SHP77 (cell line): ENCODE measurements at places on chromosomes 1 and 21.
A peak's percentile ranks its signal among the peaks of the same experiment; 100 is the strongest.

DNA sequence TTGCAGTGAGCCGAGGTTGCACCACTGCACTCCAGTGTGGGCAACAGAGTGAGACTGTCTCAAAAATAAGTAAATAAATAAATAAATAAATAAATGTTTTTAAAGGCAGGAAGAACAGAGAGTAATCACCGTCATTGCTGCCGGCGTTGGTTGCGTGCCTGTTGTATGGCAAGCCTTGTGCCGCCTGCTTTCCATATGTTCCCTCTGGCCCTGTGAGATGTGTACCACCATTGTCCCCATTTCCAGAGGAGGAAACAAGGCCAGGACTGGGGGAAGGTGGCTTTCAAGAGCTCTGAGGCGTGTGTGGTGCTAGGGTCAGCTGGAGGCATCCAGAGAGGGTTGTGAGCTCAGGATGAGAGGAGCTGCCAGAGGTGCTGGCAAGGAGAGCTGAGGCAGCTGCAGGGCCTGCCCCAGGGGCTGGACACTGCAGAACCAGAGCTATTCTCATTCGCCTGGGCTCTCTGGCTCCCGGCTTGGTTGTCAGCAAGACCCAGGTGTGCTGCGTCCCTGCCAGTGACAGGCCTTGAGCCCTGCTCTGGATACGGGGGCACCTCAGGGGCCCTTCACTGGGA is 5.2 kb upstream of the MARCKSL1 start:
- DNase-seq = no peak

DNA sequence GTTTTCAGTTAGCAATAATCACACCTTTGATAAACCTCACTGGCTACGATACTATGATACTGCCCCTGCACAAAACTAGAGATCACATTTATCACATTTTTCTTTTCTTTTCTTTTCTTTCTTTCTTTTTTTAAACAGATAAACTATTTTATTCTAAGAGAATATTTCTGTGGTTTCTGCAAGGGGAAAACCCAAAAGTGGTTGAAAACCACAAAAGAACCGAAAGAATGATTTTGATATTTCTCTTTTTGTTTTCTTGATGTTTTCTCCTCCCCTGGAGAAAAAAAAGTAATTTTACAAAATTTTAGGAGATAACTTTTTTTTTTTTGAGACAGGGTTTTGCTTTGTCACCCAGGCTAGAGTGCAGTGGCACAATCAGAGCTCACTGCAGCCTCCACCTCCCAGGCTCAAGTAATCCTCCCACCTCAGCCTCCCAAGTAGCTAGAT is 18.4 kb upstream of the FRRS1 start:
- no peak for DNase-seq

GRCh38 chr1:58971629-58972140 is 187.8 kb upstream of the JUN start:
- DNase-seq = no peak

- DNase-seq = no peak
These were observed 35.7 kb upstream of the HLX start for GRCh38 chr1:220843481-220844011.

DNA sequence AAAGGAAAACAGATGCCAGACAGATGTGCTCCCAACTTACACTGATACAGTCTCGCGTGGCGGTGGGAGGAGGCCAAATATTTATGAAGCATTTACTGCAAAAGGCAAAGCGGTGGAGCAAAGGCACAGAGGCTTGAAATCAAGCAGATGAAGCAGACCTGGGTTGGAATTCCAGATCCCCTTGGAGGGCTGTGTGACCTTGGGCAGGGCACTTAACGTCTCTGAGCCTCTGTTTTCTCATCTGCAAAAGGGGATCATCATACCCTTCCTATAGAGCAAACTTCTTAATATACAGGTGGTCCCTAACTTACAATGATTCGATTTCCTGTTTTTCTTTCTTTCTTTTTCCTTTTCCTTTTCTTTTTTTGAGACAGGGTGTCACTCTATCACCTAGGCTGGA is 54.1 kb downstream of the IGSF21 start:
- no peak for DNase-seq

DNA sequence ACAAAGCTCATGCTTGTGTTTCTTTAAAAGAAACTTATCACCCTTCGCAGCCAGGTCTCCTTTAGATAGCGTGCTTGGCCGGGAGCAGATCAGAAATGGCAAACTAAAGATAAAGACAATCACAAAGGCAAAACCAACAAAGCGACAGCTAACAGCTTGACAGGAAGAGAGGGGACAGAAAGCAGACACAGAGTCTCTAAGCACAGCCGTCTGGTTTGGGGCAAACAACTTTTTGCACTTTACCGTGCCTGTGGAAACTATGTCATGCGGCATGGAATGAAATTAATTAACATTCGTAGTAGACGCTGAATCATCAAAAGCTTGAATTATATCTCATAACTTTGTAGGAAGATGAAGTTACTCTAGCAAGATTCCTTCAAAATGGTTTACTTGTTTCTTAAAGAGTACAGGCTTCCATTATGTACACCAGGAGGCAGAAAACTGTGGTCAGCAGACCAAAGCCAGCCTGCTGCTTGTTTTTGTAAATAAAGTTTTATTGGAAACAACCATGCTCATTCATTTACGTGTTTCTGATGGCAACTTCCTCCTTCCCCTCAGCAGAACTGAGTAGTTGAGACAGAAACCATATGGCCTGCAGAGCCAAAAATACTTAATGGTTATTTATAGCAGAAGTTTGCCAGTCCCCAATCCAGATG is 183.2 kb downstream of the KIF26B start:
- no peak for DNase-seq

GRCh38 chr21:37117204-37117603 is 44.1 kb downstream of the TTC3 start:
- no peak for DNase-seq

DNA sequence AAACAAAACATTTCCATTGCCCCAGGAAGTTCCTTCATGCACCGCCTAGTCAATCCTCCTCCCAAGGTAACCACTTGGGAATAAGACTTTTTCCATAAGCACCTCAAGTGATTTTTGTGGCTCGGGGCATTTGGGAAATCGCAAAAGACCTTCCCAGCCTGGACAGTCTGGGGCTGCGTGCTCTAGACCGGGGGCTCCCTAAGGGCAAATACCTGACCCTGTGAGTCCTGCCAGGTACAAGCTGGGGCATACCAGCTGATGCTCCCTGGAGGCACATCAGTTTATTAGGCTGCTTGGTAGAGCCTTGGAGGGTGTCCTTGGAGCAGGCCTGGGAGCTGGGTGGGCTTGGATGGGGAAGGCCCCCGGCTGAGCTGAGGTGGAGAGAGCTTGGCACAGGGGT is 34.4 kb downstream of the ALPL start:
- no peak for DNase-seq

- no peak for DNase-seq
These were observed 30.3 kb upstream of the POGK start for GRCh38 chr1:166808952-166809351.

GRCh38 chr1:44275991-44276405 is 62.7 kb downstream of the DMAP1 start:
- no peak for DNase-seq

- no peak for DNase-seq
These were observed 28.8 kb downstream of the TOR1AIP1 start for GRCh38 chr1:179910934-179911333.

DNA sequence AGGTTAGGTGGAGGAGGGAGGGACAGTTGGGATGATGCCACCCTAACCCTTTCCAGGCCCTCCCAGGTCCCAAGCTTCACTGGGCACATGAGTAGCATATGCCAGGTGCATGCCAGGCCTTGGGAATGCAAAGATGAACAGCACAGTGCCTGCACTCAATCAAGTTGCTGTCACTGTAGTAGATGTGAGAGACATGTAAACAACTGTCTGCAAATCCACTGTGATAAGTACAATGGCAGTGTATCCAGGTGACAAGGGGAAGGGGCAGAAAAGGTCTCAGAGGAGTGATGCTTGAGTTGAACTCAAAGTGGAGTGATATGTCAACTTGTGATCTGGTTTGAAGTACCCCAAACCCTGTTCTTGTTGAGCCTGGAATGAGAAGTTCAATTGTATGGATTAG is 49.5 kb upstream of the LRRN2 start:
- DNase-seq = peak; percentile 4

GRCh38 chr1:17059391-17060305 is 5.8 kb upstream of the SDHB start:
- peak; percentile 66 for DNase-seq

DNA sequence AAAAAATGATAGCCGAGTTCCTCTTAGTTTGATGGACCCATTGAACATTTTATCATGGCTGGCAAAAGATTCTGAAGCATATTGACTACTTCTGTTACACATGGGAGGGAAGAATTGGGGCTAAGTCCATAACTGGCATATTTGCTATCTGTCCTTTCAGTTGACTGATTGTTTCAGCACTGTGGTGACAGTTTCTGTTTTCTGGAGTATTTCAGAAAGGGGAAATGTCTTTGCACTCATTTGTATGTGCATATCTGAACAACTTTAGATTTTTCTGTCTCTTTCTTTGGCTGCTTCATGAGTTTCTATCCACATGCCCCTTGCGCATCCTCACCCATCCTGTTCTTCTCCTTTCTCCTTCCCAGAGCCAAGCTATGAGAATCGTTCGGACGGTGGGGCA is 33.2 kb downstream of the SPATA46 start:
- DNase-seq = no peak

DNA sequence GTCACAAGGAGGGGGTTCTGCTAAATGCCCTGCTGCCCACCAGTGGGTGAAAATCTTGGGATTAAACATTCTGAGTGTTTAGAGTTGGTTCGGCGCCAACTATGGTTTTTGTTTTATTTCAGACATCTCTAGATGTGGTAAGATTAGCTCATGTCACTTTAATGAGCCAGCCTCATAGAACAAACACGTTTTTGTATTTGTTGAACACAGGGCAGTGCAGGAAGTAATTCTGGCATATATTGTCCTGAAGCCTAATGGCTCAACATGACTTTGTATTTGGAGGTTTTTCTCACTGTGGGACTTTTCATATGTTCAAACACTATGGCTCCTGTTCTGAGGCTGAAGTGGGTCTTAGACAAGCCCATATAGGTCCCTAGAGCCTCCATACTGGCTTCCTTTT is 107.8 kb downstream of the NGF start:
- DNase-seq = no peak

DNA sequence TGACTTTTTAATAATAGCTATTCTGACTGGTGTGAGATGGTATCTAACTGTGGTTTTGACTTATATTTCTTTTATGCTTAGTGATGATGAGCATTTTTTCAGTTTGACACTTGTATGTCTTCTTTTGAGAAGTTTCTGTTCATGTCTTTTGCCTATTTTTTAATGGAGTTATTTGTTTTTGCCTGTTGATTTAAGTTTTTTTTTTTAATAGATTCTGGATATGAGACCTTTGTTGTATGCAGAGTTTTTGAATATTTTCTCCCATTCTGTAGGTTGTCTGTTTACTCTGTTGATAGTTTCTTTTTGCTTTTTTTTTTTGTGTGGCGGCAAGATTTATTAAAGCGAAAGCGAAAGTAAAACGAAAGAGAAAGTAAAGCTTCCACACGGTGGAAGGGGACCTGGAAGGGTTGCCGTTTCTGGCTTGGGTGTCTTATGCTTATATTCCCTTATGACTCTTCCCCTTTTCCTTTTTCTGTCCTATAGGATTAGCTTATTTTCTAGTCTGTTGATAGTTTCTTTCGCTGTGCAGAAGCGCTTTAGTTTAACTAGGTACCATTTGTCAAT is 67.6 kb downstream of the TBX19 start:
- DNase-seq = no peak

DNA sequence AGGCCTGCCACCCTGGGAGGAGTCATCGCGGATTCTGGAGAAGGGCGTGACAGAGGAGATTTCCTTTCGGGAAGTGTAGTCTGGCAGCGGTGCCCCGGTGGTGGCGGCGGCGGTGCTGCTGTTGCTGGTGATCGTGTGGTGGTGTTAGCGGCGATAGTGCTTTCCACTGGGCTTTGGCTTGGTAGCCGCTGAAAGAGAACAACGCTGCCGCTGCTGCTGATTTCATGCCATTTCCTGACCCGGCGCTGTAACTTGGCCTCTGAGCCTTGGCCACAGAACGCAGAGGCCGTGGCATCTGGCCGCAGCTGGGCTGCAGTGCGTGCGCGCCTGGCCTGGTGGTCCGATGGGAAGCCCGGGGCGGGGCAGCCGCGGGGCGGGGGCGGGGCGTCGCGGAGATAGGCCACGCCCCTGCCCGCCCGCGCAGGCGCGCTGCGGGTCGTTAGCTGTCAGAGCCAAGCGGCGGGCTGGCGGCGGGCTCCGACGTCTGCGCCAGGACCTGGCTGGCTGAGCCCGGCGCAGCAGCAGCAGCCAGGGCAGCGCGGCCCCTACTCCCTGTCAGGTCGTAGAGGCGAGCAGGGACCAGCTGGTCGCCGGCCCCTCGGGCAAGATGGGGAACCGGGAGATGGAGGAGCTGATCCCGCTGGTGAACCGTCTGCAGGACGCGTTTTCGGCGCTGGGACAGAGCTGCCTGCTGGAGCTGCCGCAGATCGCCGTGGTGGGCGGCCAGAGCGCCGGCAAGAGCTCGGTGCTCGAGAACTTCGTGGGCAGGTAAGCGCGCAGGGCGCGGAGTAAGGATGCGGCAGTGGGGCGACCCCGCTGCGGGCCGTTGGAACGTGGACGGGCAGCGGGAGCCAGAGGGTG is at the start of gene DNM3:
Gene DNM3 (plus strand): TSS at position 449 of the 861 bp plus-strand sequence. CDS start 159 bp downstream, at position 608.
- DNase-seq = peak; percentile 82

DNA sequence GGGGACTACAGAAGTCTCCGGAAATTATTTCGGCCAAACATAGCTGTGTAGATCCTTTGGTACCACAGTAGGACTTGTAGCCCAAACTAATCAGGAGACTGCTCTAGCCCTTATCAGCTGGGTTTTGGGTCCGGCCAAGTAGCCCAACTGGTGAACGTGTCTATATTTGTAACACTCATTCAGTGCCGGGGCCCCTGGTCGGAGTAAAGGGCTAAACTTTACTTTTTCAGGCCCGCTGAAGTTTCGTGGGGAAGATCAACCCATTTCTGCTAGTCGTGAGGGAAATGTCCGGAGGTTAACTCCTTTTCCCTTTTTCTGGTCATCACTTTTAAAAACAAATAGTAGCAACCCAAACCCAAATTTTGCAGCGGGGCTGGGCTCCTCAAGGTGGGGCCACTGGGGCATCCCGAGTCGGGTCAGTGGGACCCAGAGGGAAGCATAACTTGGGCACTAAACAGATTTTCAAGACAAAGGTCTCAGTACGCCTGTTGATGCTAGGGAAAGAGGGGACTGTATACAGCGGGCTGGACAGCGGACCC is 1.7 kb downstream of the LHX9 start:
- no peak for DNase-seq

- no peak for DNase-seq
These were observed 27.8 kb upstream of the CACYBP start for GRCh38 chr1:174971902-174972301.

DNA sequence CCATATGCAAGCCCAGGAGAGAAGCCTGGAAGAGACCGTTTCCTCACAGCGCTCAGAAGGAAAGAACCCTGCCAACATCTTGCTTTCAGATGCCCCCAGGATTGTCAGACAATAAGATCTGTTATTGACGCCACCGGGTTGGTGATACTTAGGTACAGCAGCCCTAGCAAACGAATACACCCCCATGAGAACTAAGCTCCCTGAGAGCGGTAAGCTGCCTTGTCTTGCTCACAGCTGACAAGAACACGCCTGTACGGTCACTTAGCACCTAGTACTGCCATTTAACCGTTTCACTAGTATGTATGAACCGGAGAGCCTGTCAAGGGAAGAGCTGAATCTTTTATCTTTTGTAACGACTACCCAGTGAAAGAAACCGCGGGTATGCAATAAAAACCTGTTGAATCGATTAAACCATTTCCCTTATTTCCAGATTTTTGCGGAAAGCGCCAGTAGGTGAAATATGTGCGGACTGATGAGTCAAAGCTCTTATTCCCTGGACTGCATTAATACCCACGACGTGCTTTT is 619 bp upstream of the ZBTB8B start:
- DNase-seq = no peak

- DNase-seq = no peak
These were observed 95.9 kb downstream of the WDR64 start for GRCh38 chr1:241747992-241748391.
